GM12878 (cell line): ENCODE measurements at places on chromosomes 5 and 9.

DNA sequence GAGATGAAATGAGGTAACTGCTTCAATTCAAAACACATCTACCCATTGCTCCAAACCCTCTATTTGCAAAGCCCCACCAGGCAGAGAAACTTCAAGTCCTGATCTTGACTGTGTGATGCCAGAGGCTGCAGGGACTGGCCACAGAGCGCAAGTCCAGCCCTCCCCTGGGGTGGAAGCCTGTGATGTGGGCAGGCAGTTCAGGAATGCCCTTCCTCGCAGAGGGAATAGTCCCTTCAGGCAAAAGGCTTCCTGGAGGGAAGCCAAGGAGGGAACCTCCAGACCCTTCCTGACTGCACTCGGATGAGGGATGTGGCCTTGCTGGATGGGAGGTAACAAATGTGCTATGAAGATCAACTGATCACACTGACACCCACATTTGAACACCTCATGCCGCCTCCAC lies 131.2 kb downstream of the SLIT3 start:
- no peak overlapping the region for H3K4me3 ChIP-seq
- H3K36me3 ChIP-seq: no peaks in the 10 kb centered on the region
- no peaks in the 10 kb centered on the region for H3K4me1 ChIP-seq
- DNase-seq: no peak

DNA sequence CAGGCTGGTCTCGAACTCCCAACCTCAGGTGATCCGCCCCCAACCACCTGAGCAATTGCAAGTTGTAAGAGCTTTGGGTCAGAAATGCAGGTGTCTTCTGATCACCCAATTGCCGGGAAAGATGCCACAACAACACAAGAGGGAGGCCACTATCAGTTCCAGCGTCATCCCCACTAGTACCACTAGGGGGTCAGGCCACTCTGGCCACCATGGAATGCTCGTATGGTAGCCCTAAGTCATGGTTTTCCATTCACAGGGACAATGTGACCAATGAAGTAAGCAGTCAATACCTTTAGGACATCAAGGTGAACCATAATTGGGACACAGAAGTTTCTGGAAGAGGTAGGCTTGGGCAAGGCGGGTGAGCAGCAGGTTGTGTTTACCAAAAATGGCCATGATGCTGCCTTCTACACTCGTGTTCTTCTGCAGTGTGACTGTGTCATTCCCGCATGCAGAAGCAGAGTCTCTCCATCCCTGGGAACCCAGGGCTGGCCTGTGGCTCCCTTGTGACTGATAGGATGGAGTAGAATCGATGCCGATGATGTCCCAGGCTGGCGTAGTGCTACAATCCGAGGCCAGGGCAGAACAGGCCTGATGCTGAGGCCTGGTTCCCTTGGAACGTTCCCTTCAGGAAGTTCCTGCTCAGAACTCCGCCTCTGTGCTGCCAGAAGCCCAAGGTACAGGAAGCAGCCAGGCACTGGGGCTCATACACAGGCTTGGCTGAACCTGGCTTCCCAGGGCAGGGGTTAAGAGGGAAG lies 42.2 kb upstream of the ANKRD33B start:
- no peak overlapping the region for H3K27ac ChIP-seq
- H3K27me3 ChIP-seq: no peaks in the 10 kb centered on the region
- H3K4me3 ChIP-seq: no peak overlapping the region
- H3K36me3 ChIP-seq: no peaks in the 10 kb centered on the region
- no peak for DNase-seq

GRCh38 chr5:99765011-99765410 lies 770.2 kb upstream of the FAM174A start:
- H3K36me3 ChIP-seq: no peaks in the 10 kb centered on the region
- H3K27me3 ChIP-seq: no peaks in the 10 kb centered on the region
- H3K27ac ChIP-seq: no peak overlapping the region
- DNase-seq: no peak
- no peak overlapping the region for H3K4me3 ChIP-seq

- H3K4me3 ChIP-seq: no peak overlapping the region
- H3K27me3 ChIP-seq: no peaks in the 10 kb centered on the region
- H3K36me3 ChIP-seq: no peaks in the 10 kb centered on the region; the same call in none of the 2 replicates
- no peak overlapping the region for H3K27ac ChIP-seq
- DNase-seq: no peak
Observed at GRCh38 chr9:33068991-33069390, 7.5 kb downstream of the SMU1 start.

DNA sequence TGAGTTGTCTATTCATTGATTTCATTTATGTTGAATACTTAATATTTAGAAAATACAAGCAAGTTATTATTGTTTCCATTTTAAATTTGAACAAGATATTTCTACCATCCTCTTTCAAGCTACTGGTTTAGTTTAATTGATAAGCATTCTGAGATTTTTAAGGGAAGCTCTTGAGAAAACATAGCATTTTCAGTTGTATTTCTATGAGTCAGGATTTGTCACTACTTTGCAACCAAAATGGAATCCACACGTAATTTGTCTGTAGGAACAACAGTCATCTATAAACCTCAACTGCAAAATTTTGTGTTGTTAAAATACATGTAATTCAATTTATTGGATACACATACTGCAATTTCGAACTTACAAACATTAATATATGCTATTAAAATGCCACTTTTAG lies 74.0 kb downstream of the PRR16 start:
- H3K27me3 ChIP-seq: no peaks in the 10 kb centered on the region
- no peak overlapping the region for H3K27ac ChIP-seq
- no peaks in the 10 kb centered on the region for H3K4me1 ChIP-seq
- DNase-seq: no peak
- no peaks in the 10 kb centered on the region for H3K36me3 ChIP-seq
- no peak overlapping the region for H3K4me3 ChIP-seq
